ENCODE measurements at places on chromosomes 6 and 20.

DNA sequence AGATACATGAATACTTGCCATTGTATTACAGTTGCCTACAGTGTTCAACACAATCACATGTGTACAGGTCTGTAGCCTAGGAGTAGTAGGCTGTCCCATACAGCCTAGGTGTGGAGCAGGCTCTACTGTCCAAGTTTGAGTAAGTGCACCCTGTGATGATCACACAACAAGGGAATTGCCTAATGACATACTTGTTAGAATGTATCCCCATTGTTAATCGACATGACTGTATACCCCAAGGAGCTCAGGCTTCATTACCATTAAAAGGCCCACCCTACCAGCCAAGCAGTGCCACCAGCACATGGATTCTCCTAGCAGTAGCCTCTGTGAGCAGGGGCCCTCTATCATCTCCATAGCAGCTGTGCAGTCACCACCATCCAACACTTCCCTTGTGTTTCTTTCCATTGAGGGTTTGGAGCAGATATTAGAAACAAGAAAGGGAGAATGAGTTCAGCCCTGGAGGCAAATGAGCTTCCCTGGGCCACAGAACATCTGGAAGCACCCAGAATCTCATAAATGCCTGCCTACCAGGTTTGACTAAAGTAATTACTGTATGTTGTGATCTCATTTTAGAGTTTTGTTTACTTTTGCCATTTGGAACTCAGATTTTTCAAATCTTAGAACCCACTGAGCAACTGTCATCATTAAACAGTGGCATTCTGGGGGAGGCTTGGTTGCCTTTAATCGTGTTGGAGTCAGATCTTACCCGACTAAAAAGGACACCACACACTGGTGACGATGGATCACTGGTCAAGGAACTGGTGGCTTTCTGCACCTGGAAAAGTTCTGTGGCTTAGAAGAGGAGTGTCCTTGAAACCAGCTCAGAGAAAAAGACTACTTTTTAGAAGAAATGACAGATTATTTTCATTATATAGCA, 104.9 kb downstream of the TULP4 start:
- no peak for DNase-seq

- no peak for DNase-seq
Measured at GRCh38 chr6:145749632-145750031, 14.3 kb upstream of the EPM2A start.

- no peak for DNase-seq
Measured at GRCh38 chr6:151034825-151035781, 169.6 kb downstream of the MTHFD1L start.

DNA sequence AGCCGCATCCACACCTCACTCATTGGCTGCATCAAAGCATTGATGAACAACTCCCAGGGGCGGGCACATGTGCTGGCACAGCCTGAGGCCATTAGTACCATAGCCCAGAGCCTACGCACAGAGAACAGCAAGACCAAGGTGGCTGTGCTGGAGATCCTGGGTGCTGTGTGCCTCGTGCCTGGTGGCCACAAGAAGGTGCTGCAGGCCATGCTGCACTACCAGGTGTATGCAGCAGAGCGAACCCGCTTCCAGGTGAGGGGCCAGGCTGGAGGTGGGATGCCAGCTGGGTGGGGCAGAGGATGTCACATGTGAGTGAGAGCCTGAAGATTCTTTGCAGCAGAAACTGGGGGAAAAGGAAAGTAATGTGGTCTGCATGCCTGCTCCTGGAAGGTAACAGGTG, 66.7 kb downstream of the MOCS1 start:
- no peak for DNase-seq

GRCh38 chr20:46955601-46956556, 61.2 kb downstream of the EYA2 start:
- DNase-seq = no peak

- DNase-seq = no peak
Measured at GRCh38 chr6:36783603-36784375, 55.5 kb downstream of the CPNE5 start.

DNA sequence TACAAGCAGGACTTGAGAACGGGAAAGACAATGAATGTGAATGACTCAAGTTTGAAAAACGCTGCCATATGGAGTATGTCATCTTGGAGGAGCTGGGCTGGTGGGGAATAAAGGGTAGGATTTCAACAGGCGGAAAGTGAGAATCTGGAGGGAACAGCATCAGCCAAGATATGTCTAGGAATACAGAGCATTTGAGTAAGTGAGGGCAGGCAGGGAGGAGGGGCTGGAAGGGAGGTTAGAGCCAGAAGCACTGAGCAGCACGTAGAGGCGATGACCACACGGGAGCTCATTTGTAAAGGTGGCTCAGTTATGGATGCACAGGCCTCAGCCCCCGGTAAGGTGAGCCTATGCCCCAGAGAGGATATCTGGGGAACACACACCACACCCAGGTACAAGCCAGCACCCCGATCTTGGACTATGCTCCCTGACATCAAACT, 115.1 kb downstream of the ZMYND8 start:
- no peak for DNase-seq

DNA sequence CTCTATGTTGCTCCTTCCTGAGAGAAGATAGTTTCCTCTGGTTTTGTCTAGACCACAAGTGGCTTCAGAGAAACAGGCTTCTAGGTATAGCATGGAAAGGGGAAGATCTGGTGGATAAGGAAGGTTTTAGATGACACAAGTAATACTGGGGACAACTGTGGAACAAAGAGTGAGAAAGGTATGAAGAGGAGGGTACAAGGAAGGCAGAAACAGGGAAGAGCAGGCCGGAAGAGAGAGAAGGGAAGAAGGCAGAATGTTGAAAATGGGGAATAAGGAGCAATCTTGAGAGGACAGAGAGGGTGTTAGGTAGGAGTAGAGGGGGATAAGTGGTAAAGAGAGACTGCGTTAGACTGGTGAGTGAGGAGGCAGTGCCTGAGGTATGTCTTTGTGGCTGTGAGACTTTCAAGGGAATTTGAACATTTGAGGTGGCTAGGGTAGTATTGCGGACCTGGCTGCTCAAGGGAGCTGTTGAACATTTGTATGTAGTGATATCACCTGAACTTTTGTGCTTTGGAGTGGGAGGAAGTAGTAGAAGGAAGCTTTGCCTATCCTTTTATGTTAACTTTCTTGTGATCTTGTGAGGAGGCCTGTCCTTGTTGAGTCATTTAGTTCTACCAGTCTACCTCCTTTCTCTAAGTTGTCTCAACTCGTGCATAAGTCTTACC, 69.5 kb downstream of the FOXO3 start:
- no peak for DNase-seq

DNA sequence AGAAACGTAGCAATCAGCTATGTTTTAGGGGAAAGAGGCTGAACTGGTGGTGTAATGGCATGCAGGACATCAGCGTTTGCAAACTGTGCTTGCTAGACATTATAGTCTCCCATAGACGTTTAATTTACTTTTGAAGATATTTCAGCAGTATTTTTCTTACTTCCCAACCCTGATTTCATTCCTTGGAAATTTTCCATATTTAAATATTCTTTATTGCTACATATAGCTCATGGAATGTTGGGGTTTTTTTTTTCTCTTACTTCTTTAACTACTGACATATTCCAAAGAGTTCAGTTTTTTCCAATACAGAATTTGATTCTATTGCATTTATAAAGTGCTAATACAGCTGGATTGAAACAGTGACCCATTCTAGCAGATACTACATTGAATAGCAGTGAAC, 694.4 kb upstream of the CITED2 start:
- no peak for DNase-seq

DNA sequence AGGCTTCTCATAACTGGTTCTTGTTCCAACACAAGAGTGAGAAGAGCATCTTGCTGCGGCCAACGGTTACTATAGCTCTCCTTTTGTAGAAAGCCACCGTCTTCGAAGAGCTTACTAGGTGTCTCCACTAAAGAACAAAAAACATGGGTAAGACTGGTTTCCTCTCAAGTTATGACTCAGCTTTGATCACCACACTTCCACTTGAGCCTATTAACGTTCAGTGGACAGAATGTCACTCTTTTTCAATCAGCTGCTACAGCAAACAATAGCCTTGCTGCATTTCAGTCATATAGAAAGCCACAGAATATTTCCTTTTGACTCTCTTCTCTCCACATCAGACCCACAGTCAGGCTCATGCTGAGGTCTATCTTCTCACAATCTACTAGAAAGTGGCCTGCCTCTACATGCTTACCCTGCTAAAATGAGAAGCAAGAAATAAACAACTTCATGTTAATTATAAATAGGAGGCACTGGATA, 243.5 kb upstream of the PREP start:
- DNase-seq = peak; percentile 16

DNA sequence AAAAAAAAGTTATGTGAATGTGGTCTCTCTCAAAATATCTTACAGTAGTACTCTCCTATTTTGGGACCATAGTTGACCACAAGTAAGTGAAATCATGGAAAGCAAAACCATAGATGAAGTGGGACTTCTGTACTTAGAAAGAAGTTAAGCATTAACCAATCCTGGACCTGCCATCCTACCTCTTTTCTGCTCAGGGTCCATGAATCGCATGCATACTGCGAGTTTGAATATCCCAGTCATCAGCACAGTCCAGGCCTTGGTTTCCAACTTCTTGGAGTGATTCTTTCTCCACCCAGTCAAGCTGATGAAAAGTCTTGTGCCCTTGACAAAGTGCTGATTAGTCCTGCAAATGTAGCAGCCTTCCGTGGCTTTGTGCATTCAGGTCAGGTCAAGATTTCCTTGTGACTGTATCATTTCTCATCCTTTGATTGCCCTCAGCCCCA, 46.0 kb downstream of the RNF217 start:
- DNase-seq = no peak

DNA sequence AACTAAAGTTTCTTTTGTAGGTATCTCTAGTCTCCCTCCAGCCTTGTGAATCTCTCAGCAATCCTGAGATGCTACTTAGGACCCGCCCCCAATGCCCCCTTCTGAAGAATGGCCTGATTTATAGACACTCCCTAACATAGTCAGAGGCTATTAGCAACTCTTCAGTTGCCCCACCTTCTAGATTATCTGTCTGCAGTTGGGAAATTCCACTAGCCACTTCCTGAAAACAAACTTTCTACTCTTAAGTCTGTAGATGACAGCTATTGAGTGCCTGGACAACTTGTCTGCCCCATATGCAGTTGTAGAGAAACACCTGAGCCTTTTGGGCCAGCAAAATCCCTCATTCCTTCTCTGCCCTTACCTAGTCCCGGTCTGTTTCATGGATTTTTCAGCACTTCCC, 188.2 kb upstream of the PREP start:
- DNase-seq = peak; percentile 4

DNA sequence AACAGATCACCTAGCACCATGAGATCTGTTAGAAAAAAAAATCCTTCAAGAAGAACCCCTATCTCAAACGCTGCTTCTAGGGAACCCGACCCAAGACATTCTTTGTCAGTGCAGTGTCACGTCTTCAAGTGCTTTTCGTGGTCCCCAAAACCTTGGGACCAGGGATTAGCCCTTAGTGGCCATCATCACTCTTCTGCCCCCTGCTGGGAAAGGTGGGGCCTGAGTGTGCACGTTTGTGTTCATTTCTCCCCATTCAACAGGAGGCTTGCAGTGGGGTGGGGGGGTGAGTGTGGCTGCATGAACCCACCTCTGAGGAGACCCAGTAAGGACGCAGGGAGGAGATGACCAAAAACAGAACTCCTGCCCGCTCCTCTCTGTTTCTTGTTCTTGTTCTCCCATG, 218.2 kb upstream of the RNF24 start:
- no peak for DNase-seq

DNA sequence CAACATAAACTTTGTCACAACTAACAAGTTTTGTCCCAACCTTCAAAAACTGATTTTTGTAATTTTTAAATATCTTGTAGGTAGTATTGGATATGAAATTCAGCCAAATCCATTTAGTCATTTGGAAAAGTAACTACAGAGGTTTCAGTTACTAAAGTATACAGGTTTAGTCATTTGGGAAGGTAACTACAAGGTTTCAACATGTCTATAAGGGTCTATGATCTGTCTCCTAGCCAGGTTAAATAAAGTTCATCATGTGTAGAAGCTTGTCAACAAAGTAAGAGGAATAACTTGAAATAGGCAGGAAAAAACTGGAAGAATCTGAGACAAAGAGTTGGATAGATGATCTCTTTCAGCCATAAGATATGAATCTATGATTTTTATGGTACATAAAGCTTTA, 229.8 kb downstream of the COL12A1 start:
- DNase-seq = no peak

- DNase-seq = peak; percentile 44
Measured at GRCh38 chr6:32195902-32196681, 3.6 kb upstream of the GPSM3 start.

DNA sequence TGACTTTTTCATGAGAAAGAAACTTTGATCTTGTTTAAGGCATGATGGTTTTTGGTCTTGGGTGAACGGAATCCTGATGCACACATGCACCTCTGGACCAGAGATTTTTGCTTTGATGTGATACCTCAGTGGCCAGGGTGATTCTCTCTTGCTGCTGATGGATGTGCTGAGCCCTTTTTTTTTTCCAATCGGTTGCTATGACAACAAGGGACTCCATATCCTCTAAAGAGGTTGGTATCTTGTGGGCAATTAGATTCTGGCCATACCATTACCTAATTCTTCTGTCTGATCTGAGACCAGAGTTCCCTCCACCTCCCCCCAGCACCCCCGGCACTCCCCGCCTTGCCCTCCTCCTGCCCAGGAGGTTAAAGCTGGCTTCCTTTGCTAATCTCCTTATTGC, 24.9 kb downstream of the PDYN start:
- DNase-seq = no peak

- DNase-seq = no peak
Measured at GRCh38 chr6:142297996-142298753, 3.6 kb upstream of the ADGRG6 start.

DNA sequence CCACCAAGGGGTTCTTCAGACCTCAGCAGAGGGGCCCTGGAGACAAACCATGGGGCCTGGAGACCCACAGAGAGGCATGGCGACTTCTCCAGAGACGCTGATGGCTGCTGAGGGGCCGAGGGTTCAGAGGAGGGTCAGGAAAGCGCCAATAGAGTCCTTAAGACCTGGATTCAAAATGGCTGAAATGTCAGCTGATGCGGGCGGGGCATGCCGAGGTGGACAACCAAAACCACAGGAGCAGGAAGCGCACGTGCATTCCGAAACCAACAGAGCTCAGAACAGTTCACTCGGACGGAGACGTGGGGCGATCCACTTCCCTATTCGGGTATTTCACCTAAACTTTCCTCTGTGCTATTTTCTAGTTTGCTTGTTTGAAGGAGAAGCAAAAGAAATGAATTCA, 99.9 kb upstream of the RIN2 start:
- no peak for DNase-seq

DNA sequence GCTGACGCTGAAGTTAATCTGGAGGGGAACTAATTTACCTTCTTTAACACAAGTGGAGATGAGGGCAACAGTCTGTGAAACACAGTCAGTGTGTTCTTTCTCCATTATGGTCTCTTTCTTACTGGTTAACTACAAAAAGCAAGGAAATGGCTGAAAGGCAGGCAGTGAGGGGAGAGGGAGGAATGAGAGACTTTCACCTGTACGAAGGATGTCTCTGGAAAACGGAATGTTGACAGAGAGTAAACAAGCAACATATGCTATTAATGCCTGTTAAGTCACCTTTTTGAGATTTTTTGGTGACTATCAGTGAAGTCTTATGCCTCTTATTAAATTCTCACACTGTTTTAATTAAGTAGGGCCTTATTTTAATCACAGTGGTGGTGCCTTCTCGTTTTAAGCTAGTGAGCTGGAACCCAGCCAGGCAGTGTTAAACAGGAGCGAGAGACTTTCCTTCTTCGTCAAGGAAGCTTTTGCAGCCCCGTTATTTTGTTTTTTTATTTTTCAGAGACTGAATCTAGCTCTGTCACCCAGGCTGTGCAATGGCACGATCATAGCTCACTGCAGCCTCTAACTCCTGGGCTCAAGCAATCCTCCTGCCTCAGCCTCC, 165.6 kb downstream of the ATXN1 start:
- no peak for DNase-seq

Measured in activated CD4-positive, alpha-beta T cell treated with anti-CD3 and anti-CD28 coated beads for 4 hours (primary cell).